Activated CD4-positive, alpha-beta T cell treated with anti-CD3 and anti-CD28 coated beads, Interleukin-2, amount 50 U/mL, for 48 hours (primary cell): ENCODE measurements at places on chromosomes 7 and 10.
A peak's percentile ranks its signal among the peaks of the same experiment; 100 is the strongest.

GRCh38 chr7:149822353-149822943 is 15.7 kb upstream of the ZNF862 start:
- DNase-seq = no peak

DNA sequence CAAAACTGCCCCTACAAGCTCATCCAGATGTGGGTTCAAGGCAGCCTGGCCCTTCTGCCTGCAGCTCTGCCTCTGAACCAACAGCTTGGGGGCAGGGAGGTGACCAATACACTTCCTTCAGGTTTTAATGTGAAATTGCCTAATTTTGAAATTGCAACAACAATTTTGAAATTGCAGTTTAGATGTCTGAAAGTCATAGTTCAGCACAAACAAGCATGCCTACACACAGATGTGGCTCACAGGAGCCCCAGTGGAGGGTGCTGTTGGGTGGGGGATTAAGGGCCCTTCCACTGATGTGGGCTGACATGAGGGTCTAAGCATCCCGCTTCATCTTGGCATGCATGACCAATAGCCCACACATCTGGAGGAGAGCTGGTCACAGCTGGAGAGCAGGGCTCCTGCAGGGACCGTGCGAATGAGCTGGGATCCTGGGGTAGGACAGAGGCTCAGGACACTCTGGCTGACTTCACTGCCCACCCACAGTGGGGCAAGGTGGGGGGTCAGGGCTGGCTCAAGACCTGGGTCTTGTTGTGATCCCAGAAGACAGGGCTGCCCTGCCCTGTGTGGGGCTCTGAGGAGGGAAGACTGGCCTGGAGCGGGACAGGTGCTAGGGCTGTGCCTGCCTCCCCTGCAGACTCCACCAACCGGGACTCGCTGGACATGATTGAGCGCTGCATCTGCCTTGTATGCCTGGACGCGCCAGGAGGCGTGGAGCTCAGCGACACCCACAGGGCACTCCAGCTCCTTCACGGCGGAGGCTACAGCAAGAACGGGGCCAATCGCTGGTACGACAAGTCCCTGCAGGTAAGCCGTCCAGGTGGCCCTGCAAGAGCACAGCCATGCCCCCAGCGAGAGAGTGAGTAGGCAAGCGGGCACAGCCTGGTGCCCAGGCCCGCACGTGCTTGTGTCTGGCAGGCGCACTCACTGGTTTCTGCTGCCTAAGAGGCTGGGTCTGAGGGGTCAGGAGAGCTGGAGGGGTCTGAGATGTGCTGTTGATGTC is 32.3 kb downstream of the CHAT start:
- DNase-seq = no peak

GRCh38 chr10:49539320-49539885 is 482 bp upstream of the ERCC6 start:
- peak; percentile 32 for DNase-seq

DNA sequence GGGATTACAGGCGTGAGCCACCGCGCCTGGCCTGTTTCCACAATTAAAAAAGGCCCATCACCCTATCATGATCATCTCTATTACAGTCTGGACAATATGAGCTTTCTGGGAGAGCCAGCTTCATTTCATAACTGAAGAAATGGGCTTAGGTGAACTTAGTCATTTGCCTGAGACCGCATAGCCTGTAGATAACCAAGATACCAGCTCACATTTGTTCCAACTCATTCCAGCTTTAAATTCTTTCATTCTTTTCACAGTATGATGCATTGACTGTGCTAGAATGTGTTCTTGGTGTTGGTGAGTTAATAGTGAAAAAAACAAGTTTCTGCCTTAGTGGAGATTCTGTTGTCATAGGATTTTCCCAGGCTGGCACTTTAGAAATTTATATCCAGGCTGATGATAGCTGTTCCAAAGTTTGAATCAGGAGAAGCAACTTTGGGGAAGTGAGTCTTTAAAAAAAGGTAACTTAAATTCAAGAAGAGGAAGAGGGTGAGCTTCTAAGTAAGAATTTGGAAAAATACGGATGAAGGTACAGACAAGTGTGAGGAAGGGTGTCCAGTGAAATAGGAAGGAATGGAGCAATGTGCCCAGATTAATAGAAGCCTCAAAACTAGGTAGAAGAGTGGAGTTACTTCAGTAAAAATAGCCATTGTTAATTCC is 2.1 kb upstream of the H2AZ2 start:
- no peak for DNase-seq

DNA sequence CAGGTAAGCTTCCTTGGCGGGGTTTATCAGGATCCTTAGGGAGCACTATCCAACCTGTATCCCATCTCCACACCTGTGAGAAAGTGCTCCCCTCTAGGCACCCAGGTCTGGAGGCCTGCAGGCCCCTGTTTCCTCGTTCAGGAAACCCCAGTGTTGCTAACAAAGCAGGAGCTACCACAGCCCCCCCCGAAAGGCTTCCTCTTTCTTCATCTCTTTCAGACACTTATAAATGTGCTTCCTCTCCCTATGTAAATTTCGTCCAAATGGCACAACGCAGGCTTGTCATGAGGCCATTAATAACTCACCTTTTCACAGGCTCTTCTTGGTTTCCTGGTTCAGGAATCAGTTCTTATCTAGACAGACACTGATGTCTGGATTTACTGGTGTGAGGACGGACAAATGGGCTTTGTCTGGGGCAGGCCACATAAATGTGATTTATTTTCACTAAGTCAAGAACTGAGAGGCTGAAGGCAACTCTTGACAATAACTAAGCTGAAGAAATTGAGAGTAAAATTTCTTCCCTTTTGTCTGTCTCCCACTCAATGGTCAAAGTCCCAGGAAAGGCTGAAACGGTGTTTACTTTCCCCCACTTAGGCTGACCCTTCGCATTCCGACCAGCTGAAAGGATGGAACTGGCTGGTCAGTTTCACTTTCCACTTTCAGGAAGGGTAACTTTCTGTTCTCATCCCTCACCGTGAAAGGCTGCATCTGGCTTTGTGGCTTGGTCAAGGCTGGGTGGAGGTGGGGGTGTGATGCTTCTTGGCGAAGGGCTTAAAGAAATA is 46.8 kb downstream of the PIK3AP1 start:
- no peak for DNase-seq

DNA sequence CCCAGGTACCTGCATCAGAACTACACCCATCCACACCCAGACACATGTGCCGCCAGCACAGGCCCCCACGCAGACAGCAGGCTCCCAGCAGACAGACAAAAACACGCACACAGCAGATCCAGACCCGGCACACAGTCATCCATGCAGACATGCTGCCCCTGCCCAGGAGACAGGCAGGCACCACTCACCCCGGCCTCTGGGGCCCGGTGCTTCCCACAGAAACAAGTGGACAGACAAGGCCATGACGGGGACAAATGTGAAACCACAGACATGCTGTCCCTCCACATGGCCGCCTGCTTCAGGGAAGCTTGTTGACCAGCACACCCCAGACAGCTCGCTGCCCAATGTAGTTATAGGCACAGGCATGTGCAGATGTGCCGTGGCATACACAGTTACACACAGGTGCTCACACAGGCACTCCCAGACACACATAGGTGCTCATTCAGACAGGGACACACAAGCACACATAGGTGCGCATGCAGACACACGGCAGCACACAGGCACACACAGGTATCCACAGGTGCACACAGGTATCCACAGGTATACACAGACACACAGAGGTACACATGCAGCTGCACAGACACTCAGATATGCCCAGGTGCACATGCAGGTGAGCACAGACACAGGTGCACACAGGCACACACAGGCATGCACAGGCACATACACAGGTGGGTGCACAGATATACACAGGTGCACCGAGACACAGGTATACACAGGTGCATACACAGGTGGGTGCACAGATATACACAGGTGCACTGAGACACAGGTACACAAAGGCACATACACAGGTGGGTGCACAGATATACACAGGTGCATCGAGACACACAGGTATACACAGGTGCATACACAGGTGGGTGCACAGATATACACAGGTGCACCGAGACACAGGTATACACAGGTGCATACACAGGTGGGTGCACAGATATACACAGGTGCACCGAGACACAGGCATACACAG is 10.5 kb upstream of the SCART1 start:
- no peak for DNase-seq

GRCh38 chr7:24851786-24852185 is 94.5 kb upstream of the GSDME start:
- DNase-seq = peak; percentile 45

- DNase-seq = no peak
Measured at GRCh38 chr10:77359287-77359691, 278.3 kb downstream of the KCNMA1 start.

- DNase-seq = peak; percentile 52
Measured at GRCh38 chr7:16644636-16645592, 640 bp downstream of the ANKMY2 start.

GRCh38 chr10:132448248-132448731 is 51.3 kb downstream of the PWWP2B start:
- DNase-seq = peak; percentile 66

DNA sequence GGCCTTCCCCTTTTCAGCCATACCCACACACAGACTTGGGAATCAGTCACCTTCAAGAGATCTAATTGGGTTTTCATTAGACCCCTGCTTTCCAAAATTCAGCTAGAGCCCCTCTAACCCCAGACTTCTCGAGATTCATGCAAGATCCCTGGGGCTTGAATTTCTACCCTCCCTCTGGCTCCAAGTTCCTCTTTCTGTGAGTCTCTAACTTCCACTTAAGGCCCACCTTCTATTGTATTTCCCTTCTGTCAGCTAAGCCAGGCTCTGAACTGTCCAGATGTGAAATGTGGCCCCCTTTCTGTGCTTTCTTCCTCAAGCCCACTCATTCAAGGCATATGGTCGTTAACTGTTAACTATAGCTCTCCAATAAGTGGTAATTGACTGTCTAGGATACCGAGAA is 132.2 kb downstream of the ZNF365 start:
- DNase-seq = no peak

DNA sequence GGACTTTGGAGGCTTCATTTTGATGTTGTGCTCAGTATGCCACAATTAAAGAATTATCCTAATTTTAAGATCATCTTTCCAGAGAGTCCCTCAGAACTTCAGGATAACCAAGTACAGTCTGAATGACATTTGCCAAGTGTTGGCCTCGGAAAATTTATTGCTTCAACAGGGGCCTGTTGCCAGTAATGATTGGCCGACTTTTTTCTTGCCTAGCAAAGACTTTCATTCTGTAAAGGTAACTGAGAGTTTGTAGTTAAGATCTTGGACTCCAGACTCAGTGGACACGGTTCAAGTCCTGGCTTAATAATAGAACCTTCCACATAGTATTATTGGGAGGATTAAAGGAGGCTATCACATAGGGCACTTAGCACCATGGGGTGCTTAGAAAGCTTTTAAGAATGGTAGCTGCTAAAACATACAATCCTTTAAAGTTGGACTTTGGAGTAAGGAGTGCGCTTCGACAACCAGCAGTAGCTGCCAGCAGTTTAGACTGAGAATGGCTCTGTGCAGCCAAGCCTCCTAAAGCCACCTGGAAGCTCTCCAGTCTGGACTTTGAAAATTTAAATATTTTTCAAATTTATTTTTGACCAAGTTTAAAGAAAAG is 90.0 kb downstream of the PLCE1 start:
- no peak for DNase-seq

GRCh38 chr10:70571636-70572439 is 30.7 kb downstream of the PRF1 start:
- DNase-seq = no peak

GRCh38 chr7:96899108-96899507 is 106.2 kb upstream of the DLX6 start:
- no peak for DNase-seq

DNA sequence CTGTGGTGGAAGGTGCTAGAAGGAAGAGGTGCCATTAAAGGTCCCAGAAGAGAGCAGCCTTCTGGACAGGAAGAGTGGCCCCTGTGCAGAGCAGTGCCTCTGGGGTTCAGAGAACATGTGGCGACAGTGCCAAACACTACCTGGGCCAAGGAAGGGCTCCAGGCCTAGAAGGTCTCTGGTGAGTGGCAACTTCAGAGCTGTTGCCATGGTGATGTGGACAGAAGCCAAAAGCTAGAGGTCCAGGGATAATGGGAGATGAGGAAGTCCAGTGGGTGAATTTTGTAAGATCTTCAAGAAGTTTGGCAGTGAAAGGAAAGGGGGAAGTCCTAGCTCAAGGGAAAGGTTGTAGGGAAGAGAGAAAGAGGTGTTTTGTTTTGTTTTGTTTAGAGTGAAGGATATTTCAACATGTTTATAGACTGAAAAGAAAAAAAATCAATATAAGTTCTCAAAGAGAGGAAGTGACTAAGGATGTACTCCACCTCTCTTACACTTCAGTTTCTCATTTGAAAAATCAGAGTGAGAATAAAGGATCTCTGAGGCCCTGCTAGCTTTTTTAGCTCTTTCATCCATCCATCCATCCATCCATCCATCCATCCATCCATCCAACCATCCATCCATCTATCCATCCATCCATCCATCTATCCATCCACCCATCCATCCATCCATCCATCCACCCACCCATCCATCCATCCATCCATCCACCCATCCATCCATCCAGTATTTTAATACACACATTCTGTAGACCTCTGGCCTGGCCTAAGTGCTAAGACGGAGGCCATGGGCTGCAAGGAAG is 77.1 kb upstream of the DUSP5 start:
- no peak for DNase-seq

- peak; percentile 23 for DNase-seq
Measured at GRCh38 chr7:24756545-24757352, 515 bp downstream of the GSDME start.

- DNase-seq = no peak
Measured at GRCh38 chr10:123858907-123859652, 32.5 kb downstream of the CPXM2 start.

GRCh38 chr7:24477398-24478136 is 95.7 kb upstream of the PALS2 start:
- no peak for DNase-seq

DNA sequence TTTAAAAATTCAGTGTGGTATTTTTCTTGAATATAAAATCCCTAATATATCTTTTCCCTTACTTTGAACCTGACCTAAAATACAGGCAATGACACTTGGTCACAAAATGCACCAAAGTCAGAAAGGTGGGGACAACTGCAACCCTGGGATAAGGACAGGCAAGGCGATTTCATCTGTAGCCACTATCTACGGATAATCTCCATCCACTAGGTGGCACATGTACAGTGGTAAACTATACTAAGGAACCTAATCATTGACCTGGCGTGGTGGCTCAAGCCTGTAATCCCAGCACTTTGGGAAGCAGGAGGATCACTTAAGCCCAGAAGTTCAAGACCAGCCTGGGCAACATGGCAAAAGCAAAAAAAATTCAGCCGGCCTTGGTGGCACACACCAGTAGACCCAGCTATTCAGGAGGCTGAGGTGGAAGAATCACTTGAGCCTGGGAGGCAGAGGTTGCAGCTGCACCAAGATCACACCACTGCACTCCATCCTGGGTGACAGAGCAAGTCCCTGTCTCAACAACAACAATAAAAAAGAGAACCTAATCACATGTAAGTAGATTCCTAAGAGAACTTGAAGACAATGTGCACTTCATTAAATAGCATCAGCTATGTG is 98.9 kb downstream of the KMT2C start:
- peak; percentile 7 for DNase-seq

DNA sequence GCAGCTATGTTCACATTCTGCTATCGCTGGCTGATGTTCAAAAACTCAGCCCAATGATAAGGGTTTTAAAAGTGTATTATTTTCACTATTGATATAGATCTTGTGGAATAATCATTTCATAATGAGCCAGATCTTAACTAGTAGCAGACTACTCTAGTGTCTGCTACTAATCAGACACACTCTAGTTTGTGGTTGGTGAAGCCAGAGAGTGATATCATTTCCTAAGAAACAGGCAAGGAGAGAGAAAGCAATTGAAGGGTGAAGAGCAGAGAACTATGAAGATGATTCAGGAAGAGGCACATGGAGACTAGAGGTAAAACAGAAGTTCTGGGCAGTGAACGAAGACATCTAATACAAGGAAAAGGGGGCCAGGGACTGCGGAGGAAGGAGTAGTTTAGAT is 58.2 kb upstream of the BET1 start:
- no peak for DNase-seq
